ENCODE measurements at places on chromosomes 12 and 14. TPM values are rescaled to one million over a fixed set of nuclear protein-coding genes. Genes with fewer than 3 reads are reported as not detected.
A peak's percentile ranks its signal among the peaks of the same experiment; 100 is the strongest.

DNA sequence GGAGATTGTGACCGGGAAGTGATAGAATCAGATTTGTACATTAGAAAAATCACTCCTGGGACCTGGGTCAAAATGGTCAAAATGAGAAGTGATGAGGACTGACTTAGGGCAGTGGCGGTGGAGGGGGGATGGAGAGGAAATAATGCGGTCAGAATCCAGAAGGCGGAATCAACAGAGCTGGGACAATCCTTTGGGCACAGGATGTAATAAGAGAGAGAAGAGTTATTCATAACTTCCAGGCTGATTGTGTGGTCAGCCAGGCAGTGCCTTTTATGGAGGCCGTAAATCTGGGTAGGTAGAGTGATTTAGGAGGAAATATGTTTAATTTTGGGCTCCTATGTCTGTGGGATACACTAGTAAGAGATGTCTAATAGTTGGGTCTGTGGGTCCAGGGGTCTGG is 21.6 kb downstream of the FBXL14 start:
- peaks cover 30% of the 10 kb centered on the region for H3K27me3 ChIP-seq
- H3K27ac ChIP-seq: no peak overlapping the region
- no peaks in the 10 kb centered on the region for H3K4me1 ChIP-seq
- no peak for DNase-seq
- no peaks in the 10 kb centered on the region for H3K36me3 ChIP-seq

GRCh38 chr12:126558219-126558618 is 1493.0 kb downstream of the AACS start:
- no peak for DNase-seq
- no peak overlapping the region for H3K4me3 ChIP-seq
- H3K36me3 ChIP-seq: no peaks in the 10 kb centered on the region

Gene PRPH
- total RNA-seq: not detected

Gene COX14
- 43.5 TPM for total RNA-seq

- H3K36me3 ChIP-seq: no peaks in the 10 kb centered on the region
- peaks cover 48% of the 10 kb centered on the region for H3K27me3 ChIP-seq
- H3K27ac ChIP-seq: peak overlapping the region; percentile 29
These were observed 2.0 kb upstream of the PELI2 start for GRCh38 chr14:56115976-56116893.

DNA sequence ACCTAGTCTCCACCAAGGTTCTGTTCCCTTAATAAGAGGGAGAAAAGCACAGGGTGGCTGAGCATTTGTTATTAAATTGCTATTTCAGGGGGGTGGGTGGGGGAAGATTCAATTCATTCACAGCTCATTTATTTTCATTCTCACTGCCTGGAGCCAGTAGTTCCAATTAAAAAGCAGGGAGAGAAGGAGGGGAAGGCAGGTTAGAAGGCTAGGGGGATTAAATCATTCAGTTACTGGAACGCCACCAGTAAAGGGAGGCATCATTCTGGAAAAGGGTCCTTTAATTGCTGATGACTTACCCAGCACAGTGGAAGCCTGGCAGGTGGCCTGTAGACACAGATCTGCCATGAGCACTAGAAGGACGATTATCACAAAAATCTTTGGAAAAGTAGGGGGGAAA is 47.4 kb downstream of the NIN start:
- H3K36me3 ChIP-seq: peaks cover 19% of the 10 kb centered on the region
- H3K27me3 ChIP-seq: no peaks in the 10 kb centered on the region
- H3K4me1 ChIP-seq: peaks cover 46% of the 10 kb centered on the region

Gene GZMH
- total RNA-seq: 14.0 TPM

DNA sequence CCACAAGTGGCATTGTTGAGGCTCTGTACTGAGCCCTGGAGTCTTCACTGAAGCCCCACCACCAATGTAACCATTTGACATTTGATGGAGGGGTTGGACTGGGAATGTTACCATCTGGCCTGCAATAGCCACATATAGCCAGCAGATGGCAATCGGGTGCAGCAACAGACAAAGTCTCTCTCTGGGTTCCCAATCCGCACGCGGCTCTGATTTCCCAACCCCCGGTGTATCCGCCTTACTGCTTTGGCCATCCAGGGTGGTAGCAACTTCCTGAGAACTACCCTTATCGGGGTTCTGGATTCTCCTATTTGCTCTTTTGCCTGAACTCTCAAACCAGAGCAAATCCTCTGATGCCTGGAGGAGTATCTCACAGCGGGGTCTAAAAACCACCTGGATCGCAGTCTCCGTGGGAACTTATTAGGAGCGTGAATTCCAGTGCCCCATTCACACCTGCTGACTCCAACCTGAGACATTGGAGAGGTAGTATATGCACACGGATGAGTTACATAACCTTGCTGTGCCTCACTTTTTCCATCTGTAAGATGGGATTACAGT is 14.2 kb downstream of the VRTN start:
- no peaks in the 10 kb centered on the region for H3K36me3 ChIP-seq
- no peak overlapping the region for H3K27ac ChIP-seq
- peaks cover 9% of the 10 kb centered on the region for H3K27me3 ChIP-seq

GRCh38 chr14:59460378-59460777 is 4.8 kb downstream of the GPR135 start:
- no peak overlapping the region for H3K27ac ChIP-seq
- no peak overlapping the region for H3K4me3 ChIP-seq
- peaks cover 20% of the 10 kb centered on the region for H3K36me3 ChIP-seq
- H3K27me3 ChIP-seq: peaks cover under 1% of the 10 kb centered on the region
- no peak for DNase-seq

Gene GALNT16
- not detected for total RNA-seq

Gene KRT7
- total RNA-seq: 4.2 TPM

DNA sequence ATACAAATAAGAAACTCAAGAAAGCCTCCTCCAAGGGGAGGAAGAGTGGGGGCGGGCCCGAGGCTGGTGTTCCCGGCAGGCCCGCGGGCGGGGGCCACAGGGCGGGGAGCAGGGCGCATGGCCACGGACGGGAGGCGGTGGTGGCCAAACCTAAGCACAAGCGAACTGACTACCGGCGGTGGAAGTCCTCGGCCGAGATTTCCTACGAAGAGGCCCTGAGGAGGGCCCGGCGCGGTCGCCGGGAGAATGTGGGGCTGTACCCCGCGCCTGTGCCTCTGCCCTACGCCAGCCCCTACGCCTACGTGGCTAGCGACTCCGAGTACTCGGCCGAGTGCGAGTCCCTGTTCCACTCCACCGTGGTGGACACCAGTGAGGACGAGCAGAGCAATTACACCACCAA is 8.7 kb downstream of the DACT1 start:
- H3K4me3 ChIP-seq: no peak overlapping the region
- H3K36me3 ChIP-seq: peaks cover 37% of the 10 kb centered on the region
- H3K4me1 ChIP-seq: no peaks in the 10 kb centered on the region
- H3K27me3 ChIP-seq: no peaks in the 10 kb centered on the region
- H3K27ac ChIP-seq: no peak overlapping the region

DNA sequence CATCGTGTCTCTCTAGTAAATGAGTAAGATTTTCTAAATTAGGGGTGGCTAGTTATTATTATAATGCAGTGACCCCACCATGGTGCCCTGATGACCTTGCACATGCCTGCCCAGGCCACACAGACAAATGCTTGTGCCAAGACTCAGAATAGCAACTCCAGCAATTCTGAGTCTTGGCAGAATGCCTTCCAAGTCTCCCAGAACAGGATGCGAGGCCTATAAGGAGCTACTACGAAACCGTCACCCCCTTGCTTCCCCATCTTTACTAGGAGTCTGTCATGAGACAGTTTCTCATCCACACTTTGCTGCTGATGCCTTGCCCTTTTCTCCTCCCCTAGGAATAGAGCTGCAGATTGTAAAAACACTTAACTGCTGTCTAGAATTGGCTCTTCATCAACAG is 559.9 kb downstream of the TRHDE start:
- H3K4me3 ChIP-seq: no peak overlapping the region
- H3K36me3 ChIP-seq: no peaks in the 10 kb centered on the region
- H3K27me3 ChIP-seq: no peaks in the 10 kb centered on the region

GRCh38 chr14:105050551-105050897 is 14.7 kb downstream of the GPR132 start:
- no peak overlapping the region for H3K4me3 ChIP-seq
- peaks cover 4% of the 10 kb centered on the region for H3K4me1 ChIP-seq
- H3K36me3 ChIP-seq: peaks cover 36% of the 10 kb centered on the region

Gene PPP1R13B
- 13.5 TPM for total RNA-seq

Gene CD163L1
- not detected for total RNA-seq

DNA sequence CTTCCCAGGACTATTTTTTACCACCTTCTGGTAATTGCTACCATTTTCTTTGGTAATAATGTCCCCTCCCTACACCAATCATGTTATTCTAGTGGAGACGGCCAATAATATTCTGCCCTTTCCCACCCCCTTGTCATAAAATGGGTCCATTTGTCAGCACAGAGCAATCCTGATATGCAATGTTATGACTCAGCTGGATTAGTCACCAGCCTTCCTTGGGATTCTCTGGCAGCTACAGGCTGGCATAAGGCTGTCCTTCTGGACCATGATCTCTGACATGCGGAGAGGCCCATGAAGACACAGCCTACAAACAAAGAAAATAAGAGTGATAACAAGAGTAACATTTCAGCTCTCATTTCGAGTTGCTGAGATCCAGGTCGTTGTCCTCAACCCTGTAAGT is 222.0 kb upstream of the CPNE8 start:
- H3K36me3 ChIP-seq: no peaks in the 10 kb centered on the region
- no peaks in the 10 kb centered on the region for H3K4me1 ChIP-seq
- no peaks in the 10 kb centered on the region for H3K27me3 ChIP-seq
- H3K4me3 ChIP-seq: no peak overlapping the region

Gene MGP
- total RNA-seq: not detected

Gene PLCZ1
- not detected for total RNA-seq

GRCh38 chr14:21440859-21441258 is 15.1 kb downstream of the CHD8 start:
- no peak overlapping the region for H3K27ac ChIP-seq
- H3K27me3 ChIP-seq: no peaks in the 10 kb centered on the region
- no peak overlapping the region for H3K4me3 ChIP-seq
- peaks cover 24% of the 10 kb centered on the region for H3K36me3 ChIP-seq
- H3K4me1 ChIP-seq: peaks cover 34% of the 10 kb centered on the region

DNA sequence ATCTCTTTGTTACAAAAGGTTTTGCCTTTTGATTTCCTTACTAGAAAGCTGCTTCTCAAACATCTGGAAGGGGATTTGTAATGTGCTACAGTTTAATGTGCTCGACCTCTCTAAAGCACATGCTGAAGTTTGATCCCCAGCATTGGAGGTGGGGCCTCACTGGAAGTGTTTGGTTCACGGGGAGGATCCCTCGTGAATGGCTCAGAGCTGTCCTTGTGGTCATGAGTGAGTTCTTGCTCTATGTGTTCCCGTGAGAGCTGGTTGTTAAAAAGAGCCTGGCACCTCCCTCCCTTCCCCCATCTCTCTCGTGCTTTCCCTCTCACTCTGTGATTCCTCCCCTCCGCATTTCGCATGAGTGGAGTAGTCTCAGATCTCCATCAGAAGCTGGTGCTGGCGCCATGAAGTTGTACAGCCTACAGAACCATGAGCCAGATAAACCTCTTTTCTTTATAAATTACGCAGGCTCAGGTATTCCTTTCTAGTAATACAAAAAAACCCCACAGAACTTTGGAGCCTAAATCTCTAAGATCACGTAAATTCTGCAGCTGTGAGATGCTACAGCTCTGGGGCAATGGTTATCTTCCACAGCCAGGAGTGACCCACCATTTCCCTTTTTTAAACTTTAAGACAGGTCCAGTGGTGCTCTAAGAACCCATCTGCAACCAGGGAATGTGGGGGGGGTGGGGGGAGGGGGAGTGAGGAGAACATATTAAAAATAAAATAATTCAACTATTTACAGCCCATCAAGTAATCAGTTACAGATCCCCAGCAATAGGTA is 214.4 kb downstream of the FOXN3 start:
- no peak overlapping the region for H3K27ac ChIP-seq
- no peak for DNase-seq
- H3K4me1 ChIP-seq: peaks cover 20% of the 10 kb centered on the region
- no peak overlapping the region for H3K4me3 ChIP-seq
- peaks cover 31% of the 10 kb centered on the region for H3K36me3 ChIP-seq
- H3K27me3 ChIP-seq: no peaks in the 10 kb centered on the region

Gene DEPDC4
- 1.8 TPM for total RNA-seq

Gene OTX2
- not detected for total RNA-seq

GRCh38 chr12:33587784-33588712 is 148.4 kb upstream of the SYT10 start:
- no peaks in the 10 kb centered on the region for H3K4me1 ChIP-seq
- H3K27ac ChIP-seq: no peak overlapping the region
- DNase-seq: no peak
- H3K27me3 ChIP-seq: no peaks in the 10 kb centered on the region
- H3K36me3 ChIP-seq: no peaks in the 10 kb centered on the region

Gene TSPAN19
- total RNA-seq: not detected

GRCh38 chr14:30214461-30215090 is 286.9 kb upstream of the PRKD1 start:
- no peaks in the 10 kb centered on the region for H3K27me3 ChIP-seq
- H3K4me1 ChIP-seq: no peaks in the 10 kb centered on the region
- H3K36me3 ChIP-seq: no peaks in the 10 kb centered on the region
- H3K4me3 ChIP-seq: no peak overlapping the region

DNA sequence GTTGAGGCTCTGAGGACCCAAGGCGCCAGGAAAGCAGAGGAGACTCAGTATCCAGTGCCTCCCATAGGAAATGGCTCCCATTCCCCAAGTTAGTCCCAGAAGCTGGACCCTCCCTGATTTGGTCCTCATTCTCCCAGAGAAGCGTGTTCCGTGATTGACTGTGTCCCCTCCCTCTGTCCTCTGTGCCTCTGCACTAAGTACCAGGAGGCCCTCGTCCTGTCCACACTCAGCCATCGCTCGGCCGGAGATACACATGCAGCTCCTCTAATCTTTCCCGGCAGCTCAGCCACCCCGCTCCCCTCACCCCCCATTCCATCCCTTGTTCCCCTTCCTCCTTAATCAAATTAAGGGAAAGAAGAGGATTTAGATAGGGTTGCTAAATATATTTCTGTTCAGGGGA is 28.3 kb upstream of the ATP2A2 start:
- no peaks in the 10 kb centered on the region for H3K36me3 ChIP-seq
- no peaks in the 10 kb centered on the region for H3K27me3 ChIP-seq
- no peak for DNase-seq
- H3K27ac ChIP-seq: no peak overlapping the region
- no peak overlapping the region for H3K4me3 ChIP-seq
- peaks cover 2% of the 10 kb centered on the region for H3K4me1 ChIP-seq

DNA sequence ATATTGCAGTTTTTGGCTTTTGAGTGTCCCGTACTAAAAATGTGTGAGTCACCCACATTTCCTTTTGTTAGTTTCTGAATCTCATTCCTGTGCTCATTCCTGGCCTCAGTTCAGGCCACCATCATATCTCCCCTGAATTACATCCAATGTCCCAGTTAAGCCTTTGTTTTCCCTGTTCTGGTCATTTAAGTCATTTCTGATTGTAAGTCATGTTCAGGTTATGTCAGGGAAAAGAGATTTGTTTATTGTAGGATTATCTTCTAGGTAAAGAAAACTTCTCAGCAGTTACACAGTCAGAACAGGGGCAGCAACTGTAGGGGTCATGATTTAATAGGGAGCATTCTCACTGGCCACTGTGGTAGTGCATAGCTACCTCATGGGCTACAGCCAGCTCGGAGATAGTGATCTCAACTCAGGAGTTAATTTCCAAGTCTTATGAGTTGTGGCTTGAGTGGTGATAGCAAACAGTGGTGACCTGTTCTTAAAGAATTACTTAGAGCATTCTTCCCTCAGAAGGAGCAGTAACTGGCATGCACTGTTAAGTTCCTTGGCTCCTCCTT is 6.7 kb downstream of the DDX47 start:
- DNase-seq: no peak
- no peaks in the 10 kb centered on the region for H3K27me3 ChIP-seq
- H3K27ac ChIP-seq: no peak overlapping the region
- no peak overlapping the region for H3K4me3 ChIP-seq
- H3K4me1 ChIP-seq: peaks cover 31% of the 10 kb centered on the region
- H3K36me3 ChIP-seq: peaks cover 86% of the 10 kb centered on the region

Gene KRT3
- not detected for total RNA-seq

- DNase-seq: no peak
- H3K27me3 ChIP-seq: no peaks in the 10 kb centered on the region
- H3K27ac ChIP-seq: no peak overlapping the region
- no peak overlapping the region for H3K4me3 ChIP-seq
- H3K4me1 ChIP-seq: no peaks in the 10 kb centered on the region
These were observed 160.8 kb downstream of the CCER1 start for GRCh38 chr12:90794212-90794611.

Data from activated T-helper 2 cell treated with anti-CD3 and anti-CD28 coated beads, Interferon-gamma antibody, Interleukin-2, Interleukin-4, amounts not matched to agents 10 μg/mL and 5 μg/mL and 100 μg/mL, durations not matched to agents 14 hours and 24 hours and 36 hours (primary cell).